Thoracic aorta (tissue), 2 donors: ENCODE measurements at places on chromosomes 2 and 18.

DNA sequence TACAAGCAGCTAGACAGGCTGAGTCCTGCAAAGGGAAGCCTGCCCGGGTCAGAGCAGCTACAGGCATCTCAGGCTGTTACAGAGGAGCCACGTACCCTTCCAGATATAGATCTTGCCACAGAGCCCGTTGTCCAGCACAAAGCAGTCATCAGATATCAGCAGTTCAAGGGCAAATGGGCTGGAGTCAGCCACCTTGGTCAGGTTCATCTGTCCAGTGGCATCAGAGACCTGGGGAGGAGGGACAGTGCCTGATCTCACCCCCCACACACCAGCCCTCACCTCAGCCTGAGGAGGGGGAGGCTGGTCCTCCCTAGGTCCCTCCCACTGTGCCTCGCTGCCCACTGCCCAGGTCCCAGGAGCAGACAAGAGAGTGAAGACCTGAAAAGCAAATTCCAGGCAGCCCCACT lies 12.2 kb downstream of the CAPG start:
- no peak for DNase-seq

DNA sequence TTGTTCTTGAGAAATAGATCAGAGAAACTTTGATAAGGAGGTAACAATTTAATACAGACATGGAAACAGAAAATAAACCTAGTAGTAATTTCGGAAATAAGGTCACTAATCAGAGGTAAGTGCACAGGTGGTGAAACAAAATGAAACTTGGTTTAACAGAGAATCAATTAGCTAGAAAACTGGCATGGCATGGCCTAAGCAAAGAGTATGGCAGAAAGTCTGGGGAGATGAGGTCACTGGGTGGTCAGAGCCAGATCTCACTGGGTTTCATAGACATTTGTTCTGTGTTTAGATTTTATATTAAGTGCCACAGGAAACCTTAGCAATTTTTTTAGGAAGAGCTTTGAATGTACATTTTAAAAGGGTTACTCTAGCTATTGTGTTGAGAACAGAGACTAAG lies 1216.0 kb upstream of the PIK3C3 start:
- no peak for DNase-seq

DNA sequence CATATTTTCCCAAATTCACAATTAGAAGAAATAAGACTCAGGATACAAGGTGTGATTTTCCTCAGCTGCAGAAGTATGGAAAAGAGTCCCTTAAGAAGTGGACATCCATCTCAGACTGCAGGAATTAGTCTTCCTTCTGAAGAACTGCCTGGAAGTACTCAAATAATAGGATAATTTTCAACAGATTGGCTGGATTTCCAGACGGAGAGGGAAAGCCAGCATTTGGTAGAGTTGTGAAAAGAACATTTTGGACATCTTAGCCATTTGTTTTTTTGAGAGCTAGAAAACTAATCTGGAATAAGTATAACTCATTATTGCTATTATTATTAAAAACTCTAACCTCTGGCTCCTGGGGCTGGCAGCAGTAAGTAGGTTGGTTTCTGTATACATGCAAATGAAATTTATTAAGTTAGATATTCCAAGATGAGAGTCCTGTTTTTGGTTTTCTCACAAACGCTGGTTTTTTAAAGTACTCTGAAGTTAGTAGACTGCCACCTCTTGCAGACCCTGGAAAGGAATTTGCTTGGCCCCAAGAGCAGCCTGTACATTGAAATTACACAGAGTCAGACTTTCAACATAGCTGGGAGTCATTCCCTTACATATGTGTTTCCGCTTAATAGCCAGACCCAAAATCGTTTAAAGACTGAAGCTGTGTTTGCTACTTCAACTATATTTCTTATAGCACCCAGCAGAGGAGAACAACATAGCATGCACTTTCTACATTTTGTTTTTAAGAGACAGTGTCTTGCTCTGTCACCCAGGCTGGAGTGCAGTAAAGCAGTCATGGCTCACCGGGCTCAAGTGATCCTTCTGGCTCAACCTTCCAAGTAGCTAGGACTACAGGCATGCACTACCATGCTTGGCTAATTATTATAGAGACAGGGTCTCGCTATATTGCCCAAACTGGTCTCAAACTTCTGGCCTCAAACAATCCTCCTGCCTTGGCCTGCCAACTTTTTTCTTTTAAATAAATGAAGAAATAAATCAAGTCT lies 142.4 kb downstream of the THADA start:
- no peak for DNase-seq

DNA sequence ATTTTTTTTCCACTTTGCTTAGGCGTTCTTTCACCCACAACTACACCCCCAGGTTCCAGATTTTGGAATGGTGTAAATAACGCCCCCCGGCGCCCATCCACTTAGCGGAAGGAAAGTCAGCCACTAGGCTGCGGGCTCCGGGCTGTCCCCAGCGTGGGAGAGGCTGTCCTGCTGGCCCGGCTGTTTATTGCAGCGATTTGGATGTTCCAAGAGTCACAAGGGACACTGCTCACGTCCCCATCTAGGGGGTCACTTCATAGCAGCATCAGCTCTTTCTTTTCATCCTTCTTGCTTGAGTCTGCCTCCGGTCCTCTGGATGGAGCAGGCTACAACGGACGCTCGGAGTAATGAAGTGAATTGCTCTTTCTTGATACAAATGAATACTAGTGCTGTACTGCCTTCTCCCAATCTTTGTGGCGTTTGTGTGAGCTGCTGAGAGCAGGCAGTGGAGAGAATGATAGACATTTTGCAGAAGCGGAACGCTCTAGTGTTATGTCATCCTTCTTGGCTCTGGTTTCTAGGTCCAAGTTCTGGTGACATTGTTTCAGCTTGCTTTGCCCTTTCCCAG lies 50.7 kb upstream of the PAIP2B start:
- DNase-seq = no peak
